ENCODE measurements at places on chromosomes 2 and 18. TPM values are rescaled to one million over a fixed set of nuclear protein-coding genes. Genes with fewer than 3 reads are reported as not detected.

Gene EPB41L3
- 37.0 TPM for total RNA-seq

Gene SERPINB10
- total RNA-seq = 0.21 TPM

Gene TMEM247
- total RNA-seq = not detected

Gene ATP8B1
- 59.1 TPM for total RNA-seq

Measured in suprapubic skin (tissue), 4 donors.